ENCODE measurements at places on chromosomes 11 and 22. TPM values are rescaled to one million over a fixed set of nuclear protein-coding genes. Genes with fewer than 3 reads are reported as not detected.

DNA sequence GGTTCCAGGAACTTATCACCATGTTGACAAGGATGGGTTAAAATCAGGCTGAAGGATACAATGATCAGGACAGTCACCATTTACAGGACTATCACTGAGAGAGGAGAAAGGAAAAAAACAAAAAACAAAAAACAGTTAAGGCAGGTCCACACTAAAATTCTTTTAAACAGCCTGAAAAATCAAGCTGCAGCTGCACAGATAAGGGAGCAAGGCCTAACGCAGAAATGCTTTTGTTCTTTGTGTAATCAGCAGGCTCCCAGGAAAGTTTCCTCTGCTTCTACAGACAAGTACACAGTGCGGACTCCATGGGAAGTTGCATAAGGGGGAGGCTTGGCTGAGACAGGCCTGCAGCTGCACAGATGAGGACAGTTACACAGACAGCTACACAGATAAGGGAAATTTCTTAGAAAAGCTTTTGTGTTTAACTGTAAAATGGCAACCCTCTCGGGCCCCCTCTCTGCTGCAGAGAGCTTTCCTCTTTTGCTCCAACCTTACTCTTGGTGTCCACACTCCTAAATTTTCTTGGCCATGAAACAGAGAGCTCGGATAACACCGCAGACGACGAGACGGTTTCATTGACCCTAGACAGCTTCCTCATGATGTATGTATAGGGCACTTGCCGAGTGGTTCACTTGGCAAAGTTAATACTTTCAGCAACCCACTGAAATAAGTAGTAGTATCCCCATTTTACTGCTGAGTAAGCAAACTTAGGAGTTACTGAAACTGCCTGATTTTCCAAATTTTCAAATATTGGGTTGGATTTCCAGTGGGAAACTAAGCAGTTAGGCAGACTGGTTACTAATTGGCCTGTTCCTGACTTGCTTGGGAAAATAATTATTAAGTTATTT lies 45.5 kb downstream of the PIWIL3 start:
- H3K27ac ChIP-seq, result no peak overlapping the region
- DNase-seq, result no peak
- no peaks in the 10 kb centered on the region for H3K27me3 ChIP-seq
- H3K36me3 ChIP-seq, result no peaks in the 10 kb centered on the region
- H3K4me3 ChIP-seq, result no peak overlapping the region
- H3K4me1 ChIP-seq, result peaks cover 4% of the 10 kb centered on the region

DNA sequence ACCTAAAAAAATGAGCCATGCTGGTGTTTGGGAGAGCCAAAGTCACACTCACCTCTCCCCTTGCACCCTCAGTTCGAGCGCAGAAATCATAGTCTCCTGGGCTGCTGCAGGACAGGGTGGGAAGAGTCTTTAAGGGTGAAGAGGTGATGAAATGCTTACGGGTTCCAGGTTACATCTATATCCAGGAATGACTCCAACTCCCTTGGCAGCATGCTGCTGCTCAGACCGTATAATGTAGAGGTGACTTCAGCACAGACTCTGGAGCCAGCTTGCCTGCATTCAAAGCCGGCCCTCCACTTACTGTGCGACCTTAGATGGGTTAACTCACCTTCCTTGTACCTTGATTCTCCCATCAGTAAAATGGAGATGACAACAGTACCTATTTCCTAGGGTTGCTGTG lies 17.3 kb upstream of the PKNOX2 start:
- H3K27me3 ChIP-seq, result no peaks in the 10 kb centered on the region
- no peaks in the 10 kb centered on the region for H3K4me1 ChIP-seq
- no peak for DNase-seq

- DNase-seq, result no peak
- H3K36me3 ChIP-seq, result no peaks in the 10 kb centered on the region
- no peaks in the 10 kb centered on the region for H3K4me1 ChIP-seq
- H3K27me3 ChIP-seq, result no peaks in the 10 kb centered on the region
- H3K4me3 ChIP-seq, result no peak overlapping the region
These were observed 281.9 kb downstream of the CADM1 start for GRCh38 chr11:115222218-115222862.

C22orf42 gene
- total RNA-seq, result not detected

DNA sequence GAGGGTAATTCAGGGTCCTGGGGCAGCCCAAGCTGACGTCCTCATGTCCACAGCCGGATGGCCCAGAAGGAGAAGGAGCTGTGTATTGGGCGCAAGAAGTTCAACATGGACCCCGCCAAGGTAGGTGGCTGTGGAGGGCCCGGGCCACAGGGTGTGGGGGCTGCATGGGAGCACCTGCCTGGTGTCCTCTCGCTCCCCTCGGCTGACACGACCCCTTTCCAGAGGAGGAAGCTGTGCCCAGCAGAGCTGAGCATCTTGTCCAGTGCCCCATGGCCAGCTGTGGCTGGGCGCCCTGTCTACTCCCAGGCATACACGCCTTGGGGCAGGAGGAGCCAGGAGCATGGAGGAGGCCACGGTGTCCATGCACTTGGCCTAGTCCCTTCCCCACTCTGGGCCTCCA lies 13.6 kb downstream of the CYTH4 start:
- H3K27me3 ChIP-seq, result peaks cover 13% of the 10 kb centered on the region
- no peak for DNase-seq
- H3K4me1 ChIP-seq, result no peaks in the 10 kb centered on the region

OTOG gene
- not detected for total RNA-seq

DNA sequence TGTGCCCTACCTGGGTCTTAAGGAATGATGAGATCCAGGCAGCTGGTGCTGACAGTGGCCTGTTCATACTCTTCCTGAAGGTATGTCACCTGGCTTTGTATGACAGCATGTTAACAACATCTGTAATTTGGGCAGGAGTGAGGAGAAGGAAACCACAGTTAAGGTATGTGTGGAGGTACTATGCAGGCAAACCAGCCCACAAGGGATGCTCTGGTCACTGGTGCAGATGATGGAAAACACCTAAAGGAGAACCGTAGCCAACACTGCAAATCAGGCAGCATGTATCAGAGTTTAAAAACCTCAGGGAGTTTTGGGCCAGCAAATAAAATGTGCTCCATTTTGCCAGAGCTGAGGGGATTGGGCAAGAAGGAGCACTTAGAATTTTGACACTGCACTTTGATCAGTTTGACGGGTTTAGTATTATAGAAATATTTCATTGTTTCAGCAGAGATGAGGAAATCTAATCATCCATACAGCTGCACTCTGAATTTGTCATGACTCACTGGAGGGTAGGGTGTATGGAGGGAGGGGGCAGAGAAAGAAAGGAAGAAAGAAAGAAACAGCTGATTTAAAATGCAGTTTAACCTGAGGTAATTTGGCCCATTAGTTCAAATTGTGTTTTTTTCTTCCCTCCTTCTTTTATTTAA lies 260.9 kb downstream of the KIRREL3 start:
- no peaks in the 10 kb centered on the region for H3K4me1 ChIP-seq
- no peaks in the 10 kb centered on the region for H3K27me3 ChIP-seq
- no peaks in the 10 kb centered on the region for H3K36me3 ChIP-seq
- H3K4me3 ChIP-seq, result no peak overlapping the region
- DNase-seq, result no peak

NTM gene
- 5.9 TPM for total RNA-seq

GRCh38 chr22:29256606-29257325 lies 11.0 kb downstream of the RHBDD3 start:
- H3K4me3 ChIP-seq, result no peak overlapping the region
- no peak for DNase-seq
- H3K27ac ChIP-seq, result no peak overlapping the region
- H3K27me3 ChIP-seq, result no peaks in the 10 kb centered on the region
- H3K36me3 ChIP-seq, result peaks cover 9% of the 10 kb centered on the region

GLYATL1 gene
- not detected for total RNA-seq

GRCh38 chr11:135037828-135038227 lies 625.8 kb upstream of the B3GAT1 start:
- DNase-seq, result no peak
- H3K27me3 ChIP-seq, result peaks cover 16% of the 10 kb centered on the region
- H3K27ac ChIP-seq, result no peak overlapping the region
- H3K4me3 ChIP-seq, result no peak overlapping the region
- H3K36me3 ChIP-seq, result no peaks in the 10 kb centered on the region

ALDH3B1 gene
- total RNA-seq, result 12.5 TPM

GRCh38 chr11:44674809-44675208 lies 52.0 kb upstream of the TSPAN18 start:
- no peaks in the 10 kb centered on the region for H3K27me3 ChIP-seq
- H3K4me1 ChIP-seq, result no peaks in the 10 kb centered on the region
- no peaks in the 10 kb centered on the region for H3K36me3 ChIP-seq
- DNase-seq, result no peak
- H3K4me3 ChIP-seq, result no peak overlapping the region

- no peaks in the 10 kb centered on the region for H3K27me3 ChIP-seq
- no peak for DNase-seq
- H3K27ac ChIP-seq, result peak overlapping the region; percentile 76
- no peaks in the 10 kb centered on the region for H3K4me1 ChIP-seq
- H3K36me3 ChIP-seq, result peaks cover 60% of the 10 kb centered on the region
- no peak overlapping the region for H3K4me3 ChIP-seq
These were observed 31.2 kb upstream of the RASL10A start for GRCh38 chr22:29346659-29347058.

PNPLA5 gene
- total RNA-seq, result not detected

DNA sequence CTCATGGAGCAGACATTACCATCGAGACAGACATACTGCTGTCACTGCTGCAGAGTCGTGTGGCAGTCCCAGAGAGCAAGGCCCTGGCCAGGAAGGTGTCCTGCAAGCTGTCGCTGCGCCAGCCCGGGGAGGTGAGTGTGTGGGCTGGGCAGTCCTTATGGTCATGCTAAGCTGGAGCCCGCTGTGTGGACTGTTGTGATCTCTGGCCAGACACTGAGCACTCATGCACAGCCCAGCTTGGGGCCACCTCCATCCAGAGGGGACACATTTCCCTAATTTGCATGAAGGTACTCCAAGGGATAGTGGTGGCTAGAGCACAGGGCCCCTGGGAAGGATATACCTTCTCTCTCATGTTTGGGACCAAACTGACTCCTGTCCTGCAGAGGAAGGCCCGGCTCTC lies 9.6 kb downstream of the ANKK1 start:
- H3K4me1 ChIP-seq, result no peaks in the 10 kb centered on the region
- H3K27me3 ChIP-seq, result no peaks in the 10 kb centered on the region
- no peak overlapping the region for H3K27ac ChIP-seq
- H3K36me3 ChIP-seq, result no peaks in the 10 kb centered on the region
- DNase-seq, result no peak

GRCh38 chr11:18706330-18707243 lies 8.0 kb downstream of the TMEM86A start:
- peak; percentile 82 for DNase-seq
- peaks cover 13% of the 10 kb centered on the region for H3K36me3 ChIP-seq
- H3K4me3 ChIP-seq, result peak overlapping the region; percentile 67
- H3K4me1 ChIP-seq, result peaks cover 22% of the 10 kb centered on the region
- peak overlapping the region; percentile 78 for H3K27ac ChIP-seq

DNA sequence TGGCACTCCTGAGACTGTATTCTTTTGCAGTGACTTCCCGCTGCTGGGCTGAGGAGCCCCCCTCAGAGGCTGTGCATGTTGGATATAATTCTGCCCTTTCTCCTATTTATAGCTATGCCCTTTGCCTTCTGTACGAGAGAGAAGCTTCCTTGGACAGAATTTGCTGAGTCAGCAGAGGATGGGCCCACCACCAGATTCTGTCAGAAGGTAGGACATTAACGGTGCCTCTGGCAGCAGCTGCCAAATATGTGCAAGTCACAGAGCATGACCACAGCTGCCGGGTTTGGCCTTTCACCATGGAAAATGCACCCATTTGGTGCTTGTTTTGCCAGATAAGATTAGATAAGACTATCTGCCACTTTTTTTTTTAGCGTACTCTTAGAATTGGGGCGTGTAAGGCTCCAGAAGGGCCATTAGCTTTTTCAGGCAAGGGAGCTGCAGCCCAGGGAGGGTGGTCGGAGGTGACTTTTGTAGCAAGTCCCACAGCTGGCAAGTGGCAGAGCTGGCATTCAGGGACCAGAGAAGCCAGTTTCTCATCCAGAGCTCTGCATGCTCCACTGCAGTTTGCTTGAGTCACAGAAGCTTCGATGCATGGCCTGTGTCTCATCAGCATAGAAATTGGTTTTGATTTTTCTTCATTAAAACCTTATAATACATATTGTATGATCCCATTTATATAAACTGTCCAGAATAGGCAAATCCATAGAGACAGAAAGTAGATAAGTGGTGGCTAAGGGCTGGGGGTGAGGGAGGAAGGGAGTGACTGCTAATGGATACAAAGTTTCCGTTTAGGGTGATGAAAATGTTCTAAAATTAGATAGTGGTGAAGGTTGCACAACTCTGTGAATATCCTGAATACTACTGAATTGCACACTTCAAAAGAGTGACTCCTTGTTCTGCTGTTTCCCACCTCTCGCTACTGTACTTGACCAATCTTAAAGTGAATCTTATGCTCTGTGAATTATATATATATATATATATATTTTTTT lies 15.8 kb downstream of the UPB1 start:
- H3K36me3 ChIP-seq, result no peaks in the 10 kb centered on the region
- peaks cover 10% of the 10 kb centered on the region for H3K4me1 ChIP-seq
- H3K4me3 ChIP-seq, result no peak overlapping the region
- H3K27ac ChIP-seq, result no peak overlapping the region
- DNase-seq, result no peak

DNA sequence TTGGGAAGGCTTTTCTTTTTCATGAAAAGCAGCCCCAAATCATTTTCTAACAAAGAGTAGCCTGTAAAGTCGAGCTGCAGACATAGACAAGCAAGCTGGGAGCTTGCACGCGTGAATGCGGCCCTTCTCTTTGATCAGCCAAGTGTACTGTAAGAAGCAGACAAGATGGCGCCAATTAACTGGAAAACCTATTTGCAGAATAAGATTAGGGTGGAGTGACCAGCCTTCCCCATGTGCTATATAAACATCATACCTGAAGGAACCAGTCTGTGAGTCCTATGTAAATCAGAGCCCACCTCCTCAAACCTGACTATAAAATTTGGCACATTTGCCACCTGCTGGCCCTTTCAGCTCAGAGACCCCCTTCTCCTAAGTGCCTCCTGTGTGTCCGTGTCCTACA lies 982.7 kb downstream of the OPCML start:
- H3K27me3 ChIP-seq, result no peaks in the 10 kb centered on the region
- H3K4me1 ChIP-seq, result no peaks in the 10 kb centered on the region
- H3K4me3 ChIP-seq, result no peak overlapping the region
- DNase-seq, result no peak
- H3K36me3 ChIP-seq, result no peaks in the 10 kb centered on the region

GRCh38 chr11:8714622-8715225 lies 32.1 kb downstream of the RPL27A start:
- H3K4me1 ChIP-seq, result peaks cover 97% of the 10 kb centered on the region
- peaks cover 69% of the 10 kb centered on the region for H3K36me3 ChIP-seq
- peak overlapping the region; percentile 98 for H3K27ac ChIP-seq
- no peaks in the 10 kb centered on the region for H3K27me3 ChIP-seq
- no peak overlapping the region for H3K4me3 ChIP-seq
- no peak for DNase-seq

OR5P2 gene
- total RNA-seq, result not detected

PTS gene
- 22.9 TPM for total RNA-seq
